ENCODE measurements at places on chromosomes 13 and 19.
A peak's percentile ranks its signal among the peaks of the same experiment; 100 is the strongest.

GRCh38 chr13:111387945-111388600, 67.6 kb downstream of the TEX29 start:
- no peak for DNase-seq

GRCh38 chr13:97191142-97191541, 31.0 kb upstream of the MBNL2 start:
- no peak for DNase-seq

DNA sequence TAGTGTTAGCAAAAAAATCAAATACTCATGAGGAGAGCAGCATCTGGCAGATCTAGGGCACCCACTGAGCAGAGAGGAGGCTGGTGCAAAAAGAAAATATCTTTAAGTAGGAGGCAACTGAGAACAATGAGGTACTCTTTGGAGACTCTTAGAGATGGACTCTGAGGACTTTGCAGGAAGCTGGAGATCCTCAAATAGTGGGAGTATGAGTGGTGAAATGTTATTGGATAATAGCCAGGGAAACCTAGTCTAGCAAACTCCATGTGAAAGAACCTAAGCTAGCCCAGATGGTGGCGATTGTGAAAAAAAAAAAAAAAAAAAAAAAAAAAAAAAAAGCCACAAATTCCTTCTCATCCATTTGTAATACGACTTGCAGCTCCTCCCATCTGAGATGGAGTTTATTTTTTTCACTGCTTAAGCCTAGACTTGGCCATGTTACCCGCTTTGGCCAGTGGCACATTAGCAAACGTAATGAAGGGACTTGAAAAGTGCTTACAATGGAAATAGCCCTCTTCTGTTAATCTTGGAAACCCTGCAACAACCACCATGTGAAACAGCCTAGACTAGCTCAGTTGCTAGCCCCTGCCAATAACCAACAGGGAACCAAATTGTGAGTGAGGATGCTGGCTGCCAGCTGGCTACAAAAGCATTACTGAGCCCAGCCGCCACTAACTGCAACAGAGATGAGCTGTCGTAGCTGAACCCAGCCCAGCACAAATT, 476.2 kb downstream of the KLF12 start:
- no peak for DNase-seq

DNA sequence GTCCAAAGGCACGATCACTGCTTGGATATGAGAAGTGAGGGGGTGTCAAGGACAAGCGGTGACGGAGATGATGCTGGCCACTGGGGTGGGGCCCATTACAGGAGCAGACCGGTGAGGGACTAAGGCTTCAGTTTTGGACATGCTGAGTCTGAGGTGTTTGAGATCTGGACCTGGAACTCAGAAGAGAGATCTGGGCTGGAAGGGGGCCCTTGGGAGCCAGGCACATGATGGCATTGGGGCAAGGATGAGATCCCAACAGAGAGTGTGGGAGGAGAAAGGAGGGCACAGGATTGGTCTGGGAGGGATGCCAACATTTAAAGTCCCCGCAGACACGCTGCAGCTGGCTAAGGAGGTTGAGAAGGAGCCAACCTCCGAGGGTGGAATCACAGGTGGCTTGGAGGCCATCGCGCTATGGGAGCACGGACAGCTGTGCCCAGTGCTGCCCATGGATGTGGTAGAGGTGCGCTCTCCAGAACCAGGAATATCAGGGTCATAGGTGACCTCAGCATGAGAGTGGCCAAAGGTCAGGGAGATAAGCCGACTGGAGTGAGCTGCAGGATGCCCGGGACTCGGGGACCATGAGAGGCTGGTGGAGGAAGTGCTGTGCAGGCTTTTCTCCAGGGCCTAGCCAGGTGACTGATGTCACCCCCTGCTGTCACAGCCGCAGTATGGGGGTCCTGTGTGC, 21.8 kb downstream of the DHRS12 start:
- DNase-seq, result no peak

DNA sequence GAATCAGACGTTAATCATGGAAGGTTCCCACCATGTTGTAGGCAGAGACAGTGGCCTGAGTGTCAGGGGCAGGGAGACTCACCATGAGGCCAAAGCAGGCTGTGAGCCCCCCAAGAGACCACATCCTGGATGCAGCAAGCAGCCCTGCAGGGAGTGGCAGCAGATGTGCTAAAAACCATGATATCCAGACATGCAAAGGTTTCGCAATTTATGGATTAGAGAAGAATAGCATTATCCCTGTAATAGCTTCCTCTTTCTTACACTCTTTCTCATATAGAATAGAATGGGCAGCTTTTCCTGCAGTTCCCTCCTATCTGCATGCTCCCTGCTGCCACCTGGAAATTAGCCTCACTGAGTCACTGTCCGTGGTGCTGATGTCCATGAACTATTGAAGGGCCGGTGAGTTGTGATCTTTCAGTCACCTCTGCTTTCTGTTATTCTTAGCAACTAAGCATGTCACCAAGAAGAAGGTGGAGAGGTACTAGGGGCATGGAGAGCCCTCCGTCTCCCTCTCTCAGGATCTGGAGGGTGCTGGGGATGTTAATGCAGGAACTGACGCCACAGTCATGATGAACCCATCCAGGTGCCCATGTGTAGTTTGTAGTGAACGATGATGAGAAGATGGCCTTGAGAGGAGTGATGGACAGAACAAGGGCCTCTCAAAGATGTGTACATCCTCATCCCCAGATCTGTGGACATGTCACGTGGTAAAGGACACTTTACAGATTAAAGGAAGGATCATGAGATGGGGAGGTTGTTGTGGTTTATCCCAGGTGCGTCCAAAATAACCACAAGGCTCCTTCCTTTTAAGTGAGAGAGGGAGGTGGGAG, 9.9 kb downstream of the CEACAM4 start:
- no peak for DNase-seq

DNA sequence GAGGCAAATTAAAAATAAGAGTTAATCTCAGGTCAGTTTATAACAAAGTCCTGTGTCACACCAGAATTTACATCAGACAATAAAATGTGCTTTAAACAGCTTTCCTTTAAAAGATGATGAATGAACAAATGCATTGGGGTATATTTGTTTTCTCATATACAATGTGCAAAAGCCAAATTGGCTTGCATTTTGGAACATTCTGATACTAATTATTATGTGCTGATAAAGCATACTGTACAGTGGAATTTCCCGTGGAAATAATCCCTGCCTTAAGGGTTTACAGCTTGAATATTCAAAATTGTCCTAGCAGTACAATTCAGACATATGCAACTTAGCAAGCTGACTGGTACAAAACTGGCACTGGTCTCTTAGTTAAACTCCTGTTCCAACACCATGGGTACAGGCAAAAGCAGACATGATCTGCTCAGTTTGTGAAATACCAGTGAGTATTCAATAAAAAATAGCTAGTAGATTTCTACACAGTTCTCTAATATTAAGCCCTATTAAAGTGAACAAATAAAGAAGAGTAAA, 373.4 kb downstream of the SLITRK1 start:
- DNase-seq, result no peak

- DNase-seq, result no peak
Measured at GRCh38 chr13:111201304-111201940, 86.3 kb downstream of the ARHGEF7 start.

DNA sequence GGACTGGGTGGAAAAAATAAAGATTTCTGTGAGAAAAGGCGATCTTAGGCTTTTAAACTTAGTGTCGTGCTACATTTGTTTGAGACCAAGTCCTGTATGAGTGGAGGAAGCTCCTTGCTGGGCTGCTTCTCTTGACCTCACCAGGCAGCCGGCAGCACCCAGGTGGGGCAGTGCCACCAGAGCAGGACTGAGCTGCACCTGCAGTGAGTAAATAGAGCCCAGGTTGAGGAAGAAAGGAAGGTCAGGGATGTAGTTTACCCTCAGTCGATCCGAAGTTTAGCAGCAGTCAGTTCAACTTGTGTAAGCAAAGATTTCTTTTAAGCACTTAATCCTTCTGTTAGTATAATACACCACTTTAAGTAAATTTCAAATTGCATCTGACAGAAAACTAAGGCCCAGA, 13.6 kb downstream of the HNRNPM start:
- DNase-seq, result peak; percentile 30
